Upper lobe of left lung (tissue), 6 donors: ENCODE measurements at places on chromosomes 2 and 18. TPM values are rescaled to one million over a fixed set of nuclear protein-coding genes. Genes with fewer than 3 reads are reported as not detected.

- H3K27me3 ChIP-seq = no peaks in the 10 kb centered on the region
- no peak for DNase-seq
- peaks cover 14% of the 10 kb centered on the region for H3K4me1 ChIP-seq
- peaks cover 8% of the 10 kb centered on the region for H3K36me3 ChIP-seq
- H3K4me3 ChIP-seq = no peak overlapping the region
- no peak overlapping the region for H3K27ac ChIP-seq
Measured at GRCh38 chr18:76817888-76818611, 4.3 kb upstream of the ZNF236 start.

DNA sequence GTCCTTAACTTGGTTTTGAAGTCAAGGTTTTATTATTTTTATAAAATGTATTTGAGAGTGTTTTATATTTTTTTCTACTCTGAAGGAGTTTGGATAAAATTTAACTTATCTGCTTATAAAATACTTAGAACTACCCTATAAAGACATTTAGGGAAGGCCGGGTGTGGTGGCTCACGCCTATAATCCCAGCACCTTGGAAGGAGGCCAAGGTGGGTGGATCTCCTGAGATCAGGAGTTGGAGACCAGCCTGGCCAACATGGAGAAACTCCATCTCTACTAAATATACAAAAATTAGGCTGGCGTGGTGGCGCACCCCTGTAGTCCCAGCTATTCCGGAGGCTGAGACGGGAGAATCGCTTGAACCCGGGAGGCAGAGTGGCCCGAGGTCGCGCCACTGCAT, 486.4 kb downstream of the DSC3 start:
- H3K27me3 ChIP-seq = no peaks in the 10 kb centered on the region
- no peaks in the 10 kb centered on the region for H3K36me3 ChIP-seq
- H3K4me3 ChIP-seq = no peak overlapping the region
- H3K4me1 ChIP-seq = no peaks in the 10 kb centered on the region

DNA sequence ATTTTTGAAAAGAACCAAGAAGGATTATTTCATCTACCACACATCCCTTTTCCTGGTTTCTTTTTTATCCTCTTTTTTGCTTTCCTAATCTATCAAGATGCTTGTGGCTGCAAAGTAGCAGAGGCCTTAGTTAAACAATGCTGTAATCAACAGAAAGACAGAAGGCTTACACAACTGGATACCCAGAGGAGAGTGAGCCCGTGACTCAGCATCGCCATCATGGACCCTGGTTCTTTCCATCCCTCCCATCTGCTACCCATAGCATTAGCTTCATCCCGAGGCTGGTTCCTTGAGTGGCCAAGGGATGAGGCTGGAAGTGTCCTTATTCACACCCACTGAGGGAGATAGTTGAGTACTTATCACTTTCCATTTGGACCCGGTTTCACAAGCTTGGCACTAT, 7.5 kb upstream of the HAAO start:
- H3K27ac ChIP-seq = no peak overlapping the region
- H3K4me3 ChIP-seq = no peak overlapping the region
- no peaks in the 10 kb centered on the region for H3K36me3 ChIP-seq
- H3K27me3 ChIP-seq = no peaks in the 10 kb centered on the region

GRCh38 chr18:48539406-48540250, 797 bp downstream of the CTIF start:
- peak overlapping the region; percentile 82 for H3K4me3 ChIP-seq
- H3K36me3 ChIP-seq = no peaks in the 10 kb centered on the region
- no peaks in the 10 kb centered on the region for H3K27me3 ChIP-seq
- DNase-seq = peak; percentile 89

The DTNA gene
- total RNA-seq = 7.2 TPM

The IL1RL2 gene
- 1.5 TPM for total RNA-seq

The HSPE1 gene
- 87.7 TPM for total RNA-seq

The C2orf80 gene
- not detected for total RNA-seq

The ADGRF3 gene
- 0.17 TPM for total RNA-seq
